Stimulated activated CD8-positive, alpha-beta memory T cell treated with anti-CD3 and anti-CD28 coated beads, Interleukin-2, amount 100 ng/mL, for 48 hours (primary cell): ENCODE measurements at places on chromosomes 3 and 15.

- DNase-seq: no peak
Measured at GRCh38 chr15:41881550-41881919, 12.3 kb downstream of the SPTBN5 start.

GRCh38 chr15:69093614-69094013, 66.8 kb upstream of the GLCE start:
- DNase-seq: no peak

GRCh38 chr15:45200001-45200798, 12.4 kb upstream of the SHF start:
- peak; percentile 94 for DNase-seq

- no peak for DNase-seq
Measured at GRCh38 chr3:2082871-2083480, 15.7 kb upstream of the CNTN4 start.

DNA sequence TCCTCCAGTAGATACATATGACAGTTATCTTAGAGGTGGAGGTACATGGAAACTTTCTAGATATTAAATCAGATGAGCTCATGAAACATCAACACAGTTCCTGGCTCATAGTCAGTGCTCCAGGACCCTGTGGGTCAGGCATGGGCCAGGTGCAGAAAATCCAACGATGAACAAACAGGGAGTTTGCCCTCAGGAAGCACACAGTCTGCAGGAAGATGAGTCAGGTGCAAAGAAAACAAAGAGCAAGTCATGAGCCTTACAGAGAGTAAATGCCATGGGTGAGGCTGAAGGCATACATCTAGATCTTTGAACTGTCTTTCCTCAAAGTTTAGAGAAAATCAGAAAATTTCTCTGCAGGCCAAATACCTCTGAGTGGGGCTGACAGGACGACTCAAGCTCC, 184.2 kb upstream of the TPM1 start:
- no peak for DNase-seq

GRCh38 chr15:84671211-84671610, 13.2 kb upstream of the NMB start:
- no peak for DNase-seq

DNA sequence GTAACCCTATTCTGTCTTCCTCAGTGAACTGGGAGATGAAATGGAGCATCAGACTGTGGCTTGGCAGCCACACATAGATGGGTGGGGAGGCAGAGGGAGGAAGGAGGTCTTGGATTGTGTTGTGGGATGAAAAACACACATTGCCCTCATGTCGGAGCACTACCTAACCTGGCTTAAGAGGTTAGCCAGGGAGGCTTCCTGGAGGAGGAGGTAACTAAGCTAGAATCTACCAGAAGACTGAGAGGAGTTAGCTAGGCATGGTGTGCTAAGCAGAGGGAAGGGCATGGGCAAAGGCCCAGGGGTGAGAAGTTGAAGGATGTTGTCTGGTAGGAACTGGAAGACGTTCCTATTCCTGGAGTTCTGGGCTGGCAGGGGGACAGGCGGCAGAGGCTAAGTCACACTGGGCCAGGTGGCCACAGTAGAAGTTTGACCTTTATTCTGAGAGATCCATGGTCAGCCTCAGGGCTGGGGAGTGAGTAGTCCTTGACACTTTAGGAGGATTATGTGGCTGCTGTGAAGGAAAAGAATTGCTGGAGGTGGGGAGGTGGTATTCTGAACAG, 7.7 kb upstream of the PRKCD start:
- no peak for DNase-seq
